ENCODE measurements at places on chromosomes 1 and 21.

GRCh38 chr1:218665221-218665620 lies 320.1 kb downstream of the TGFB2 start:
- peak; percentile 42 for DNase-seq

DNA sequence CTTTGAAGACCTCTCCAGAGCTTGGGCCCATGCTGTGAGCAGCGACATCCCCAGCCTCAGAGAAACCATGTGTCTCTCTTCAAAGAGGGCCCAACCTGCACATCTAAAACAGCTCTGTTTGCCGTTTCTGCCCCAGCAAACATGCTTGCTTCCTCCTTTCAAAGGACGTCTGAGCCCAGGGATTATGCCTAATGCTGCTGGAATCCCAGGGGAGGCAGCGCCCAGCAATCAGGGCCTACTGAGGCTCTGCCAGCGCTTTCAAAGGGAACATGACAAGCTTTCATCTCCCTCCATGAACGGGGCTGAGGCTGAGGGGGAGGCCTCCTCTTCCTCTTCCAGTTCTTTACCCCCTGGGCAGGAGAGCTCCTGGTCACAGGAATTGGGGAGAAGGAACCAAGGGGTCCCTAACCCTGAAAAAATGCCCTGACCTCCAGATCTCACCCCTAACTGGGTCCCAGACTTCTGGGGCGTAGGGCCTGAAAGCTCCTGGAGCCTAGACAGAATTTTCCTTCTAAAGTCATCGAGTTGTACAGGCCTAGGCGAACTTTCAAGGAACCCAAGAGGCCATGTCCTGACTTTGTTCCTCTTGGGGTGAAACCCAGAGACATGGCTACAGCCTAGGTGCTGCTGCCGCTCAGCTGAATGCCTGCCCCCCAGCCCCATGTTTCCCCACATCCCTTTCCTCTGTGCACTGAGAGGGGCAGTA lies 13.4 kb upstream of the ASCL5 start:
- no peak for DNase-seq

- DNase-seq, result no peak
Observed at GRCh38 chr1:177891809-177892208, 78.0 kb downstream of the SEC16B start.

DNA sequence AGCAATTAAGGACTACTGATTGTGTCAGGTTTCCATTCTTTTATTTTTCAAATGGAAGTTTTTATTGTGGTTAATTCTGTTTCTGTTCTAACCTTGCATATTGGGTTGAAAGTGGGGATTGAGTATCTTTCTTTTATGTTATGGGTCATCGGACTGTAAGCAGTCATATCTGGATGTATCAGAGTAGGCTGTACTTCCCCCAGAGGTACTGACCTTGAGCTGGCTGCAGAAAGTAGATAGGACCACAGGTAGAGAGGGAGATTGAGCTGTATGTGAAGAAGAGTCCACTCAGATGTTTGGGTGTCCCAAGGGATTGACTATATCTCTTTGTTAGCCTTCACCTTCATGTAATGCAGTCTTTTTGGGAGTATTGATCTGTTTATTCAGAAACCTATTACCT lies 20.5 kb upstream of the ALG14 start:
- DNase-seq, result no peak

DNA sequence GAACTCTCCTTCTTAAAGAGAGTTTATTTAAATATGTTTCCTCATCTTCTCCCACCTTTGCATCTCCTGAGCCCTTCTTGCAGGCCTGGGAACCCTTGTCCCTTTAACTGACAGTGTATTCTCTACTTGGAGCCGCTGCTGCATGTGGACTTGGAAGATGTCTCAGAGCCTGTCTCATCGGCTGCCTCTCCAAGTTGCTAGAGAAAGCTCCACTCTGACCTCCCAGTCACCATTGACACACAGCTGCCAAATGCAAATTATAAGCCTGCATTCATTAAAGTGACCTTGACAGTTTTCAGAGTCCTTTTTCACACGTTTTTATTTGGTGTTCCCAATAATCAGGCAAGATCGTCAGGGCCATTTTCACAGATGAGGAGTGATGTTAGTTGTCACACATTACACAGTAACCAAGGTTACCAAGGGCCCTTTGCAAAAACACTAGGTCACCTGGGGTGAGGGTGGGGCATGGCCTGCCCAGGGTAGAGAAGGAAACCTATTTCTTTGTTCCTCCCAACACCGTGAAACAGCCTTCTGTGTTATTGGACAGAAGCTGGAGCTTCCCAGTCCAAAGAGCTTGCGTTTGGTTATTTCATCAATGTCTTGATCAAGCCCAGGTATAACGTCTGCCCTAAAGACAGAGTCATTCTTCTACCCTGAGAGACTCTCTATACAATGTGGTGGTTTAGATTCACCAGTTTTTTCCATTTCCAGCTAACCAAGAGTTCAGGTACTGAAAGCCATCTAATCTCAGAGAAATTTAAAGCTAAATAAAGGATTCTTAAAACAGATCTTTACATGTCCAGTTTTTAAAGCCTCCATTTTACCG lies 164.1 kb downstream of the GALNT2 start:
- no peak for DNase-seq

GRCh38 chr1:65308781-65309303 lies 501 bp upstream of the DNAJC6 start:
- DNase-seq, result no peak

GRCh38 chr1:162571696-162572095 lies 10.2 kb downstream of the UAP1 start:
- no peak for DNase-seq

DNA sequence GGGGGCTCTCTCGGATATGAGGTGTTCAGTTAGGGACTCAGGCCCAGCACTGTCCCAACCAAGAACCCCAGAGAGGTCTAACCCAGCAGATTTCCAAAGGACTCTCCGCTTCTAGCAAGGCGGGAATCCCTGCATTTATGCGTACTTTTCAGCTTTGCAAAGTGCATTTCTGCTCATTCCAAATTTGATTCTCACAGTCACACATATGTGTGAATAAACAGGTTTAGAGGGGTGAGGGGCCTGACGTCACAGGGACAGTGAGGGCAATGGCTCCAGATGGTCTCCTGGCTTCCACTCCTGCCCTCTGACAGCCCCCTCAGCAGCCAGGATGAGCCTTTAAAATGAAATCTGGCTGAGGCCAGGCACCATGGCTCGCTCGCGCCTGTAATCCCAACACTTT lies 921 bp upstream of the ECE1 start:
- DNase-seq, result peak; percentile 54

DNA sequence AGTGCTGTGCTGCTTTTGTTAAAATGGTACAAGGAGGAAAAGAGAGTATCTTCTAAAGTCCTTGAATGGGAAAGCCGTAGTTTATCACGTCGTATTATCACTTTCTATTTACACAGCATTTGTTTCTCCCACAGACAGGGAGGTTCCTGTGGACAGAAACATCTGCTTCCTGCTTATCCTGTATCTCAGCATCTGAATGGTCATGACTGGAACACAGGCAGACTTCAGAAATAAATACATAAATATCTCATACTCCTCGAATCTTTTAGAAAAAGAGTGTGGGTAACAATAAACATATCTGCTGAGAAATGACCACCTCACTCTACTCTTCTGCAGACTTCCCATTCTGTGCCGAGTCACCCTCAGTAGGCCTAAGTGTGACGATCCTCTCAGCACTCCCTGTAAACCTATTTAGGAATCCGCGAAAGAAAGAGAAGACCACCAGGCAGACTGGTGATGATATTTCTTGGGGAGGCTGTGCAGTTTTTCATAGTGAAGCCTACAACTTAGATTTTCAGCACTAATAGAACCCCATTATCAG lies 393.5 kb downstream of the SMYD3 start:
- DNase-seq, result no peak

- no peak for DNase-seq
Observed at GRCh38 chr21:22374218-22374969, 1376.2 kb downstream of the NCAM2 start.

GRCh38 chr1:226820941-226821718 lies 49.3 kb upstream of the PSEN2 start:
- no peak for DNase-seq
